ENCODE measurements at places on chromosomes 2 and 18.

DNA sequence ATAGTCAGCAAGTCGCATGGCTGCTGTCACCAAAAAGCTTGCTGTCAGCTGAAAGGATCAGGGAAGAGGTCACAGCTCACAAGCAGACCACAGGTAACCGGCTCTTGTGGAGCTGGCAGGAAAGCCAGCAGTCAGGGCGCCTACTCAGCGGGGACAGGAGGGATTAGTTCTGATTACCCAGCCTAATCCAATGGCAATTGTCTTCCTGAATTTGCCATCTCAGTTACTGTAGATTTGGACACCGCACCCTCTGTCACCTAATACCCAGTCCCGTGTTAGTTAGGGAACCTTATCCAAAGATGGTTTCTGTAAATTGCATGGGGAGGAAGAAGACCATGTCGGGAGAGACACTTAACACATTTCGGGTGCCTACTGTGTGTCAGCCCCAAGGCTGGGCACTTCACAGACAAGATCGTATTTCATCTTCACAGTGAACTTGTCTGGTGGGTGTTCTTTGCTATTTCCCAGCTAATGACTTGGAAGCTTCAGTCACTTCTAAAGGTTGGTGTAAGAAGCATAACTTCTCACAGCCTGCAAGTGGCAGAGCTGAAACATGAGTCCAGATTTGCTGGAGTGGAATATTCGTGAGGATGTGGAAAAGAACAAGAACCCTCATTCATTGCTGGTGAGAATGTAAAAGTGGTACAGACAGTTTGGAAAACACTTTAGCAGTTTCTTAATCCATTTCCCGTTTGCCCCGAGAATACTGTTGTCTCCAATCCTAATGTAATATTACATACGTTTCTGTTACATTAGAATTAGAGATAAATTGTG, 9.9 kb downstream of the ALPK2 start:
- no peak for DNase-seq

GRCh38 chr2:74332550-74333174, 10.6 kb downstream of the SLC4A5 start:
- DNase-seq: no peak

- peak; percentile 53 for DNase-seq
Observed at GRCh38 chr18:63339920-63340484, 20.4 kb upstream of the BCL2 start.

GRCh38 chr18:28175150-28175929, 1.6 kb downstream of the CDH2 start:
- peak; percentile 20 for DNase-seq

- no peak for DNase-seq
Observed at GRCh38 chr18:45110577-45111501, 430.2 kb downstream of the SETBP1 start.

DNA sequence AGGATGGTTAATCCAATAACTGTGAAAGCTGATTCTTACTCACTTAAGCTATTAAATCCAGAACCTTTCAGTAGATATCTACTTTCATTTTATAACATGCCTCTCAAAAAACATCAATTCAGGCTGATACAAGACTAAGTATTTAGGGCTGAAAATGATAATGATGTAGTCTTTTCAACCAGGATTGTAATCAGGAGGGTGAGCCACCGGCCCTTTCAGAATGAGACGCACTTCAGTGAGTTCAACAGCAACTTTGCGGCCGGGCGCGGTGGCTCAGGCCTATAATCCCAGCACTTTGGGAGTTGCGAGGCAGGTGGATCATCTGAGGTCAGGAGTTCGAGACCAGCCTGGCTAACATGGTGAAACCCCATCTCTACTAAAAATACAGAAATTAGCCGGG, 30.4 kb downstream of the RBMS1 start:
- DNase-seq: no peak

- DNase-seq: no peak
Observed at GRCh38 chr2:1723397-1724042, 20.8 kb downstream of the PXDN start.

- DNase-seq: no peak
Observed at GRCh38 chr2:16055848-16056580, 115.7 kb downstream of the MYCN start.

GRCh38 chr2:222352981-222353380, 54.2 kb upstream of the PAX3 start:
- DNase-seq: no peak

DNA sequence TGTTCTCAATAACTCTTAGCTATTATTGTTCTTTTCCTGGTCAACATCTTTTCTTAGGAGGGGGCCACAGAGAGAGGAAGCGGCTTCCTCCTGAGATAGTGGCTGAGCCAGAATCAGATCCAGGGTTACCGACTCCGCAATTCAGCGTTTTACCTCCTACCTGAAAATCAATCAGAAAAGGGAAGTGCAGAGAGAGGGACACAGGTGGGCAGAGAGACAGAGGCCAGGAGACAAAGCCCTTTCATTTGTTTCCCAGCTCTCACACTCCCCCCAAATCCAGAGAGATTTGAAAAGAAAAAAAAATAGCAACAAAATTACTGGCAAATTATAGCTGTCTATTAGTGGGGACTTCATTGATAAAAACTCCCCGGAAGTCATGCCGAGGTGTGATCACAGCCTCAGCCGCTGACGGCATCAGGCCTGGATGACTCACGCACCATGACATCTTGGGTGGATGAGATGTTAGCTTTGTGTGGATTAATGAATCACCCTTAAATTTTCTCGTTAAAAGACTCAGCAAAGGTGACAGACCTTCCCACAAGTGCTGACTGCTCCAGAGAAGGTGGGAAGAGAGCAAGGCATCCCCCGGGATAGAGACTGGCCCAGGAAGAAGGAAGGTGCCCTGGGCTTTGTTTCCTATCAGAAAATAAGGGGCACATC, 120.7 kb downstream of the LOXHD1 start:
- peak; percentile 56 for DNase-seq

GRCh38 chr2:203407496-203407895, 79.3 kb downstream of the ABI2 start:
- no peak for DNase-seq

GRCh38 chr2:10404324-10405143, 43.6 kb downstream of the ODC1 start:
- no peak for DNase-seq

DNA sequence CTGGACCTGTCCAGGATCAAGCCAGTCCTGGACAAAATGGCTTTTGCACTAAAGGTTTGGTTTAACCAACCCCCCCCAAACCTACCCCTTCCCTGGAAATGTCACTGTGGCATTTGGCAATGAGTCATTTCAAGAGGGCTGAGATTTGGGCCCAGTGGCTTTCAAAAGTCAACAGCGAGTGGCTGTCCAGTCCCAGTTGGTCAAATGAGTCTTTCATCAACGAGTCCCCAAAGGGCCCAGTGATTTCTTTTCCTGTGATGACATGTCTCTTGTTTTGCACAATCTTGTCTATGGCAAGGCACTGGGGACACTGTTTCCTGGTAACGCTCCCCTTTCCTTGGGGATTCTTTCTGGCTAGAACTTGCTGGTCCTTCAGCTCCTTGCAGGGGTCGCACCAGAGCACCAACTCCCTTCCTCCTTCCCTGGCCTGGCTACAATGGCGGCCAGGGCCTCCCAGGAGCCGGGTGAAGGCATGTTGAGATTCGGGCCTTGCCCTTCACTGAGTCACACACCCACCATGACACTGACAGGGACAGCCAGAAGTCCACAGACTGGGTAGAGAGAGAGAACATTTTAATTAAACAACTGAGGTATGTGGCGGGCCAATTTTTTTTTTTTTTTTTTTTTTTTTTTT, 87.2 kb downstream of the SMAD7 start:
- DNase-seq: no peak

GRCh38 chr2:100235098-100235497, 87.2 kb downstream of the LONRF2 start:
- DNase-seq: no peak

- no peak for DNase-seq
Observed at GRCh38 chr2:107694667-107695066, 132.0 kb upstream of the RGPD4 start.

GRCh38 chr2:36556842-36557241, 41.1 kb downstream of the FEZ2 start:
- no peak for DNase-seq

DNA sequence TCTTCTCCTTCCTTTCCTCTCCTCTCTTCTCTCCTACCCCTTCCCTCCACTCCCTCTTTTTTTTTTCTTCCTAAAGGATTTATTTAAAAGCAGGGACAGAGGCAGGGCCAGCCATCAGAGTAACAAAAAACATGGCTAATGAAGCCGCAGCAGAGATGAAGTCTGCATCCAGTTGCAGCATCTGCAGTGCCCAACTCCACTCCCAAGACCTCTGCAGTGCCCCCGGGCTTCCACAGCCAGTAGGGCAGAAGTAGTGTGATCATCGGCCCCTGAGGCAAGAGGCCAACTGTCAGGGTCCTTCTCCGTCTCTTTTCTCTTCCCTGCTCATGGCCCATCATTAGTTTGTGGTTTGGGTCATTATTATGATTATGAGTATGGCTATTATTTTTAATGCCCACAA, 4.2 kb upstream of the EGR4 start:
- DNase-seq: peak; percentile 33

GRCh38 chr18:34528177-34528576, 181.9 kb upstream of the DTNA start:
- no peak for DNase-seq

GRCh38 chr2:133953524-133953923, 300.3 kb upstream of the MGAT5 start:
- DNase-seq: no peak

GRCh38 chr18:49230326-49230725, 230.1 kb downstream of the DYM start:
- no peak for DNase-seq

- DNase-seq: no peak
Observed at GRCh38 chr2:47785986-47786385, 3.0 kb downstream of the MSH6 start.

- DNase-seq: peak; percentile 51
Observed at GRCh38 chr18:21672521-21673267, 31.9 kb downstream of the ABHD3 start.

- DNase-seq: peak; percentile 23
Observed at GRCh38 chr2:63078852-63079606, 28.4 kb downstream of the OTX1 start.

DNA sequence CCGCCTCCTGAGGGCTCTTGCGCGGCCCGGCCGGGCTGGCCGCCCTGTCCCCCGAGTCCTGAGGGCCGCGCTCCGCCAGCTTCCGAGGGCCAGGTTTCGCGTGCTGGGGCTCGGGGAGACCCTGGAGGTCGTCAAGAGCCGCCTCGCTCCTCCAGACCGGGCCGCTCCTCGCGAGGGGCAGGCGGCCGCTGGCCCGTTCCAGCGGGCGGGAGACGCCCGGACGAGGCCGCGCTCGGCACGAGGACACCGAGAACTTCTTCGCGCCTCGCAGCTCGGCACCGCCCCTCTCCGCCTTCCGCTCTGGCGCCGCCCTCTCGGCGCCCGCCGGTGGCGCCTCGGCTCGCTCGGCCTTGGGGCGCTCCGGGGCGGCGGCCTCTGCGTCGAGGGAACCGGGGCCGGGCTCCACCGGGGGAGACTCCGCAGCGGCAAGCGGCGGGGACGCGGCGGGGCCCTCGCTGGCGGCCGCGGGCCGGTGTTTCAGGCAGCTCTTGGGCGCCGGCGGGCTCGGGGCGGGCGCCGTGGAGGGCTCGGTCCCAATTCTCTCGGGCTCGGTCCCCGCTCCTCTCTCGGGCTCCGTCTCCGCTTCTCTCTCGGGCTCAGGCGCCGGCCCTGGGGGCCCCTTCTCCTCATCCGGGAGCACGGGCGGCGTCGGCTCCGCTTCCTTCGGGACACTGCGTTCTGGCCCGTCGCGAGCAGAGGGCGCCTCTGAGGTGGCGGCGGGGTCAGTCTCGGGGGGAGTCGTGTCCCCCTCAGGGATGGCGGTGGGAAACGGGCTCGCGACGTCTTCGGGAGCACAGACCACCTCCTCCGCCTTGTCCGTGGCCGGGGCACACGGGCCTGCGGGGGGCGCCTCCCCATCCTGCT, 91.6 kb upstream of the MGAT4A start:
- DNase-seq: no peak

All from NCI-H146 (cell line).